ENCODE measurements at places on chromosomes 1 and 21. TPM values are rescaled to one million over a fixed set of nuclear protein-coding genes. Genes with fewer than 3 reads are reported as not detected.

DNA sequence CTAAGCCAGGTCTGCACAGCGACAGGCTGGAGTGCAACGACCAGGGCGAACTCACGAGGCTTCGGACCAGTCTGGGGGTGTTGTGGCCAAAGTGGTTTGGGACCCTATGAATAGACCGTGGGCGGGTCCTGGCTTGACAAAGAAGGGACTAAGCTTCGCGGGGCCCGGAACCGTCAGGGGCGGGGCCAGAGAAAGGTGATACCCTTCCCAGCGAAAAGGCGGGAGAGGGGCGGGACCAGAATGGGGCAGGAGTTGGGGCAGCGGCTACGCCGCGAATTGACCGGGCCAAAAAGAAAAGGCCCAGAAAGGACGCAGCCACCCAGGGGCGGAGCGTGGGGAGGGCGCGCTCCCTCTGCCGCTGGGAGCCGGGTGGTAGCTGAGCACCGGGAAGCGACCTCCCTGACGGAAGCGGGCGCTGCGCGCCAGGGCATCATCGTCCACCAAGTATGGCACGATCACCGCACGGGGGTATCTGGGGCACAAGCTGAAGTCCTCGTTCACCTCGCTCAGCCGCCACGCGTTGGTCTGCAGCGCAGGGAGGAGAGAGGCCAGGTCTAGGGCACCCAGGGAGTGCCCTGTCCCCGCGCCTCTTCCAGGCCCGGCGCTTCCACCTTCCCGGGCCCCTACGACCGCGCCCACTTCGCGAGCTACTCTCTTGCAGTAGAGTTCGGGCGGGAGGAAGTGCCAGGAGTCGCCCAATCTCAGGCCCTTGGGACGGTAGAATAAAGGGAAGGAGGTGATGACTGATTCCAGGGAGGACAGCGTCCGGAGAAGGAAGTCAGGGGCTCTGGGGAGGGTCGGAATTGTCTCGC lies 6.7 kb upstream of the FAM167B start:
- DNase-seq = peak; percentile 72

- DNase-seq = no peak
These were observed 167.4 kb downstream of the TNFSF18 start for GRCh38 chr1:172883387-172883791.

GRCh38 chr21:30628109-30628508 lies 6.9 kb upstream of the KRTAP20-2 start:
- DNase-seq = no peak

DNA sequence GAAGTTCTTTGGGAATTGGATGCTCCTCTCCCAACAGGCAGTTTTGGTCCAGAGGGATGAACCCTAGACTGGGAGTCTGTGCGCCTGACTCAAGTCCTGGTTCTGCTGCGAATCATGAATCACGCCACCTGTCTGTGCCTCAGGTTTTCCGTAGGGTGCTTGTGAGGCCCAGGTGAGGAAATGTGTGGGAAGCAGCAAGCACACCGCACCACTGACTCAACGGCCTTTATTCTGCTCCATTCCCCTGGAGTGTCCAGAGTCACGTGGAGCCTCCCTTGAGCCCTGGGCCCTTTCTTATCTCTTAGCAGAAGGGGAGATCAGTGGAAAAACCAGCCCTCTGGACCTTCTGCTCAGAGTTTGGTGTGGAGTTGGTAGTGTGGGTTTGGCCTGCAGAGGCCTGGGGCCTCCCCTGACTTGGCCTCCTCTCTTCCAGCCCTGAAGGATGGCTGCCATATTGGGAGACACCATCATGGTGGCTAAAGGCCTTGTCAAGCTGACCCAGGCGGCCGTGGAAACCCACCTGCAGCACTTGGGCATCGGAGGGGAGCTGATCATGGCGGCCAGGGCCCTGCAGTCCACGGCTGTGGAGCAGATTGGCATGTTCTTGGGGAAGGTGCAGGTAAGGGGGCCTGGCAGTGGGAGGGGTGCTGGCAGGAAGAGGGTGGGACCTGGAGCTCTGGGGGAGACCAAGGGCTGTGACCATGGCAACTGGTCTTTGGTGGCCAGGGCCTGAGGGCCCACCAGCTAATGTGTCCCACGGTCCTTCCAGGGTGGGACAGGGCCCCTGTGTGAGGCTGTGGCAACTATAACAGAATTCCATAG lies 21.1 kb downstream of the COQ8A start:
- no peak for DNase-seq

The ZFYVE9 gene
- 6.3 TPM for total RNA-seq

The TMEM54 gene
- total RNA-seq = 789 TPM

DNA sequence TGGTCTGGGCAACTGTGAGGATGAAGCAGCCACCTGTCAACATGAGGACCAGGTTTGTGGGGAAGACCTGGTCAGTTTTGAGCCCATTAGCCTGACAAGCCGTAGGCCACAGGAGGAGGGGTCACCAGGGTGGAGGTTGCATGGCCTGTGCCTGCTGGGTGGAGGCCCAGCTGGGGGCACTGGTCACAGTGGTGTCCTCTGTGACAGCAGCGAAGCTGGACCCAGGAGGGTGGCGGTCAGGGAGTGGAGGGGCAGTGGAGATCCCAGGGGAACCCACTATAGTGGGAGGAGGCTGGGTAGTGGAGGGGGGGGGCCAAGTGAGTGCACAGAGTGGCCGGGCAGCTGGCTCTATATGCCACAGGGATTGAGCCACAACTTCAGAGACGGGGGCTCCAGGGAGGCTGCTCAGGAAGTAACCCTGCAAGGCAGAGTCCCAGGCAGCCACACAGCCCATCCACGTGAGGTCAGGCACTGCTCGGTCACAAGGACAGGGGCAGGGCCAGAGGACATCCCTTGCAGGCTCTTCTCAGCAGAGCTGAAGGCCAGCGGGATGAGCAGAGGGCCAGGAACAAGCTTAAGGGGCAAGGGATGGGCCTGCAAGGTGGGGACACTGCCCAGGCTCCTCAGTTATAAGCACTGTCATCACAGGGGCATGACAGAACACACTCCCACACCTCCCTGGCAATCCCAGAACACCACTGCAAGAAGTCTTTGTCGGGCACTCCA lies 2.3 kb upstream of the C1orf35 start:
- DNase-seq = no peak

DNA sequence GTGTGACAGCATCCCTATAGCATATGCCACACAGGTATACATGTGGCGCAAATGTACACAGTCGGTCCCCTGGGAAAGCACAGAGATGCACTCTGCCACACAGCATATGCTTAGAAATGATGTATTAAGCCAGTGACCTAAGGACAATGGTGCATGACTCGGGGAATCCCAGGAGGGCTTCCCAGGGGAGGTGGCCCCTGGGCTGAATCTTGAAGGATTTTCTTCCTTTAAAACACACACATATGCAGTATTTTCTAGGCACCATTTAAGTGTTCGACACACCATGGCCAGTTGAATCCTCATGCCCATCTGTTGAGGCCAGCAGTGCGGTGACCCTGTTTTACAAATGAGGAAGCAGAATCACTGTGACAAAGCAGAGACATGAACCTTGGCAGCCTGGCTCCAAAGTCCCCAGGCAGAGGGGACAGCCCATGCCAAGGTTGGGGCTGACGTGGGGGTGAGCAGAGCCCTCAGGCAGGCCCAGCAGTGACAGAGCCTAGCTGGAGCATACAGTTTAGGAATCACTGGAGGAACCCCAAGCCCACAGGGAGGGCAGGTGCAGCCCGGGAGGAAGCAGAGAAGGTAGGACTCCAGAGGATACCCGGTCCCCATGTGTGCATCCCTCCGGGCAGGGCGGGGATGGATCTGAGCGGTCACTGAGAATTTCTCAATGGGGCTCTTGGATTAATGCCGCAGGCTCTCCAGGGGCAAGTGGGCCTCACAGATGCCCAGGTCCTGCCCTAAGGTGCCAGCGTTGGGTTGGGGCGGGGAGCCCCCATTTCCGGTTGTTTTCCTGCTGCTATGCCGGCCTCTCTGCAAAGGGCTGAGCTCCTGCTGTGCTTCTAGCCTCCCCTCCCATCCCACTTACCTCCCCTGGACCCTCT lies 28.4 kb downstream of the WNT3A start:
- DNase-seq = no peak

The F3 gene
- total RNA-seq = 5.5 TPM

DNA sequence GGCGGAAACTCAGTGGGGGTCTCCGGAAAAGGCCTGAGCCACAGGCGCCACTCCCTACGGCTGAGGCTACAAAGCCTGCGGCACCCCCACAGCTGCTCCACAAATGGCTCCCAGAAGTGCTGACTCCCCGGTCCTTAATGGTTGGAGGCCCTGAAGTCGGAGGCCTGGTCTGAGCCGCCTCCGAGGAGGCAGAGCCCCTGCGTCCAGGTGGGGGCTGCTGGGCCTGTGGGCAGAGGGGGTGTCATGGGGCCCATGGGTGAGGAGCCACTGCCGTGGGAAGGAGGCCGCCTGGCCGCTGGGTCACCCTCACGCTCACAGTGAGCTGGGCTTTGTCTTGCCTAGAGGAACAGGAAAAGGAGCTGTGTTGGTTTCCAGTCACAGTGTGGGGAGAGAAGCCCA lies 12.4 kb upstream of the COL18A1 start:
- DNase-seq = no peak

GRCh38 chr1:201790261-201790660 lies 38.7 kb upstream of the IPO9 start:
- DNase-seq = no peak

DNA sequence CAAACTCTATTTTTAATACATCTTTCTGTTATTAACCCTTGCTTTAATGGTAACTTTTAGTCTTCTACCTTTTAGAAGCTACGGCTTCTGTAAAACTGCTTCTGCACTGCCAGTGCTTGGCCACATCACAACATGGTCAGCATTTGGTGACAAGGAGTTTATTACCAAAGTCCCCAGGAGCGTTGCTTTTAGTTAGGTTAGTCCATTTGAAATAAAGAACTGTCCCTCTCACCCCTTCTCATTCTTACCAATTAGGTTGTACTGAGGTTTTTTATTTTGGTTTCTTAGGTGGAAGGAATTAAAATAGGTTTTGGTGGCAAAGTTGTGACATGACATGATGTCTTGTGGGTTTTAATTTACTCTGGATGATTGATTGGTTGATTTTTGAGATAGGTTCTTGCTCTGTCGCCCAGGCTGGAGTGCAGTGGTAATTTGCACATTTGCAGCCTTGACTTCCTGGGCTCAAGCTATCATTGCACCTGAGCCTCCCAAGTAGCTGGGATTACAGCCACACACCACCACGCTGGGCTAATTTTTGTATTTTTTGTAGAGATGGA lies 39.2 kb downstream of the SPEN start:
- no peak for DNase-seq

GRCh38 chr1:22500471-22500870 lies 48.8 kb downstream of the ZBTB40 start:
- no peak for DNase-seq

All from HT-29 (cell line).